T-cell (primary cell): ENCODE measurements at places on chromosomes 1 and 21.

DNA sequence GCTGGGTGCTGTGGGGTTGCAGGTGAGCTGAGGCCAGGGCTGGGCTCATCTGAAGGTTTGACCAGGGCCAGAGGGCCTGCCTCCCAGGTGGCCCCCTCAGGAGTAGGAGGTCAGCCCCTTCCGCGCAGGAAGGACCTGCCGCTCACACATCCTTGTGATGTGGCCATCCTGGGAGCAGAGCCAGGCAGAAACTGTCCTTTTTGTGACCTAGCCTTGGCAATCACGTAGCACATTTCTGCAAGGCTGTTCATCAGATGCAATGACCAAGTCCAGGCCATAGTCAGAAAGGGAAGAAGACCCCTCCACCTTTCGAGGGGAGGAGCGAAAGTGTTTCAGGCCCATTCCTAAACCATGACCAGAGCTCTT, 55.5 kb upstream of the TRAPPC10 start:
- DNase-seq: no peak

DNA sequence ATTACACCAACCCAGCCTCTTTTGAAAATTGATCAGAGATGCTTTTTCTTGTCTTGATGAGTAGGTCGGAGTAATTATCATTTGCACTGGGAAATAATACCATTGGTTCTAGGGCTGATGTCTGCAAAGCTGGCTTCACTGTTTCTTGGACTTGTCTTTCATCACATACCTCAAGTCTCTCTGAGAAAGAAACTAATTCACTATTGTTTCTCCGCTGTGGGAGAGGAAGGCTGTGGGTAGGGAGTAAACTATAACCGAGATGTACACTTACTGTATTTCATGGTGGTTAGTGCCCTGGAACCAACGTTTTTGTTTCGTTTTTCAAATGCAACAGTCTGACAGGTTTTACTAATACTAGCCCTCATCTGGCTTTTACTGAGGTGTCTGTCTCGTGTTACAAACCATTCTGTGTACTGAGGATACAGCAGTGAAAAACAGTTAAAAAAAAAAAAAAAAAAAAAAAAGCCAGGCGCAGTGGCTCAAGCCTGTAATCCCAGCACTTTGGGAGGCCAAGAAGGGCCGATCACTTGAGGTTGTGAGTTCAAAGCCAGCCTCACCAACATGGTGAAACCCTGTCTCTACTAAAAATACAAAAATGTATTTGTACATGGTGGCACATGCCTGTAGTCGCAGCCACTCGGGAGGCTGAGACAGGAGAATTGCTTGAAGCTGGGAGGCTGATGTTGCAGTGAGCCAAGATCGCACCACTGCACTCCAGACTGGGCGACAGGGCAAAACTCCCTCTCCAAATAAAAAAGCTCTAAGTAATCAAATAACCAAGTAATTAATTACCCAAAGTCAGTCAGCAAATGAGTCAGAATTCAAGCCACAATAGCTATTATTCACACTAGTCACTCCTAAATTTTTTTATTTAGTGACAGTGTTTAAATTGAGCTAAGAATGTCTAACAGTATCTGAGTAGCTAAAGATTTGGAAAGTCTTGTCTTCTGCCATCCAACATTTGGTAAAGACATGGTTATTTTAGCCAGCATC, 23.3 kb downstream of the TOMM20 start:
- no peak for DNase-seq

DNA sequence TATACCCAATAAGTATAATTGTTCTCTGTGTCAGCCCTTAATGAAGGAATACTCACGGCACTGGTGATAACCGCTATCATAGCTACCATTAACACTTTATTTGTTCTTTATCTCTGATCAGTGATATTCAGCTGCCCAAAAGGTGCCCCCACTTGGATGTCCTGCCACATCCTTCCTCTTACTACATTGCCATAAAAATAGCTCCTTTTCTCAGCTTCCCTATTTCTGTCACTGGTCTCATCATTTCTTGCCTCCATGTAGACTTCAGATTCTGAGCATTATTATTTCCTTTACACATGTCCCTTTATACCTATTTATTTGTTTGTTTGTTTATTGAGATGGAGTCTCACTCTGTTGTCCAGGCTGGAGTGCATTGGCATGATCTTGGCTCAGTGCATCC, 2.7 kb upstream of the RAB29 start:
- DNase-seq: no peak

GRCh38 chr1:30670240-30671060, 52.9 kb downstream of the MATN1 start:
- DNase-seq: no peak

DNA sequence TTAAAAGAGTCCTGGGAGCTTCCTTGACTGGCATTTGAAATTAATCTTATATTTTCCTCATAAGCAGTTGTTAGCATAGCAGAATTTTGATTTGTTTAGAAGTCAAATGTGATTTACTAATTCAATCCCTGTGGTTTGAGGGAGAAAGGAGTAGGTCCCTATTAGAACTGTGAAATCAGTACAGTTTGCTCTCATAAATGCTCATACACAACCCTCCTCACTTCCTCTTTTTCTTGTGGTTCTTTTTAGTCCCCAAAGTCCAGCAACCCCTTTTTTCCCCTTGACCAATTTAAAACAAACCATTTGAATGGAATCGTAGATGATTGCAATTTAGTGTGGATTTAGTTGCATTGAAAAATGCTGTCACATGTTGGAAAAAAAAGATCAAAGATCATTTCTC, 9.2 kb upstream of the IFI44 start:
- no peak for DNase-seq

GRCh38 chr1:23149114-23149513, 19.5 kb downstream of the LUZP1 start:
- DNase-seq: no peak

- no peak for DNase-seq
Observed at GRCh38 chr1:166908942-166909341, 32.9 kb upstream of the TADA1 start.

DNA sequence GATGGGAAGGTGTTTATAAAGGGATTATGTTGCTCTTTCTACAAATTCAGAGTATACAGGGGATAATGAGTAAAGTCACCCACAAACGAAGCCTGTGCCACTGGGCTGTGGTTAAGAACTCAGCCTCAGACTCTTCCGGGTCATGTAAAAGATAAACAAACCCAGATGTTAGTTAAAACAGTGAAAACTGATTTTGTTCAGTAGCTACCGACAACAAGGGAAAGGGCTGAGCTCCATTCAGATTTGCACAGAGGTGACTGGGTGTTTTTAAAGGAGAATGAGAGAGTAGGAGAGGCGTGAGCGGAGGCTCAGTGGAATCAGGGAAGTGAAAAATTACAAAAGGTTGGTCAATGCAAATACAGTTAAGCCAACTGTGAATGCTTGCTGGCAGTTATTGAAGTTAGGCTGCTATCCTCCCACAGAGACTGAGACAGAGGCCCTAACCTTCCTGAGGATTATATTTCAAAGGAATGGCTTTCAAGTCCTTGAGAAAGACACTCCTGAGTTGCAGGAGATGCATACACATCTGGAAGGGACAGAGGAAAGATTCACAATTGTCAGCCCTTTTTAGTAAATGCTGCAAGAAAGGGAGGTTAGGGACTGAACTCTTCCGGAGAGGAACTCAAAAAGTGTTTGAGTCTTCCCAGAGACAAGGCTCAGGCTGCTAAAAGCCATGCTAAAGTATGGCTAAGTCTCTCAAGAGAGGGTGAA, 29.9 kb upstream of the SAMD13 start:
- DNase-seq: no peak

GRCh38 chr1:13900583-13900982, 200.6 kb downstream of the PRDM2 start:
- no peak for DNase-seq

GRCh38 chr1:167777269-167777650, 55.5 kb downstream of the MPZL1 start:
- no peak for DNase-seq

DNA sequence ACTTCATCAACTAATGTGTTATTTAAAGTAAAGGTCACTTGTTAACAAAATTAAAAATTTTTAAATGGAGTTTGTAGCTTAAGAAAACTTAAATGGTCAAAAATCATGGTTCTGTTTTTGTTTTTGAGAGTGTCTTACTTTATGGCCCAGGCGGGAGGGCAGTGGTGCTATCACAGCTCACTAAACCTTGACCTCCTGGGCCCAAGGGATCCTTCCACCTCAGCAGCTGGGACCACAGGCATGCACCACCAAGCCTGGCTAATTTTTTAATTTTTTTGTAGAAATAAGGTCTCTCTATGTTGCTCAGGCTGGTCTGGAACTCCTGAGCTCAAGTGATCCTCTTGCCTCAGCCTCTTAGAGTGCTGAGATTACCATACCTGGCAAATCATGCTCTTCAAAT, 111.4 kb downstream of the MAST2 start:
- DNase-seq: no peak

DNA sequence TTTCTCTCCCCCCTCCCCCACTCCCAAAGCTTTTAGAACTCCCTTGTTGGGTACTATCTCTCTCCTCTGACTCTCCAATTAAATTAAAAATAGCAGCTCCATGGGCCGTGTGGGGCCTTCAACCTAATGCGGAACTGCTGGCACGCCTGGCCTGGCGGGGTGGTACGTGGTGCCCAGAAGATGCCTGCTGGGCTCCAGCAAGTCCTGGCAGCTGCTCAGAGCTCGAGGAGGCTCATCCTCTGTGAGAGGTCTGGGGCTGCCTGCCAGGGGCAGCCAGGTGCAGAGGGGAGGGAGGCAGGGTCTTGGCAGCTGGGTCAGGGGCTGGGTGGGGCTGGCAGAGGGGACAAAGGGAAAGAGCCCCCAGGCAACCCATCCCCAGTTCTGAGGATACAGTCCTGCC, 74.4 kb downstream of the ACTL8 start:
- no peak for DNase-seq

DNA sequence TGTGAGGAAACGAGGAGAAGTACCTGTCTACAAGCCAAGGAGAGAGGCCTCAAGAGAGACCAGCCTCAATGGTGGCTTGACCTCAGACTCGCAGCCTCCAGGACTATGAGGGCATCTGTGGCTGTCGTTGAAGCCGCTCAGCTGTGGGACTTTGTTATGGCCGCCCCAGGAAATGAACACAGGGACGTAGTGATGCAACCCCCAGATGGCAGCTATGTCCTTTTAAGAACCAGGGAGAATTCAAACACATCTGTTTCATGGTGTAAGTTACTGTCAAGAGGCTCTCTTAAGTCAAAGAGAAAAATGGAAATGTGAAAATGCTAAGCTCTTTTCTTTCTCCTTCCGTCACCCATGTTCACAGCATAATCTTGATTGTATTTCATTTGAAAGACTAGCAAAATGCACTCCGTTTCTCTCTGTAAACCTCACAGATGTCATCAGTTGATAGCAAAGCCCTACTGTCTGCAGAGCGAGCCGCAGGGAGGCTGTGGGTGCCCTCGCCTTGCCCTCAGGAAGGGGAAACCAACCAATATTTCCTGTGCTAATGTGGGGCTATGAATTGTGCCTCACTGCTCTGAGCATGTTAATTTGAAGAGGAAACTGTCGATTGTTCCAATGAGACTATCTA, 21.3 kb downstream of the UBASH3A start:
- peak; percentile 83 for DNase-seq
